ENCODE measurements at places on chromosomes 6 and 20. TPM values are rescaled to one million over a fixed set of nuclear protein-coding genes. Genes with fewer than 3 reads are reported as not detected.

ZSCAN23 gene
- 0.14 TPM for polyA plus RNA-seq

MOXD1 gene
- 9.0 TPM for polyA plus RNA-seq

OPRM1 gene
- not detected for polyA plus RNA-seq

ADGRF4 gene
- polyA plus RNA-seq = 8.2 TPM

HDGFL1 gene
- not detected for polyA plus RNA-seq

CLIC5 gene
- polyA plus RNA-seq = 0.37 TPM

OPRL1 gene
- 0.13 TPM for polyA plus RNA-seq

BACH2 gene
- polyA plus RNA-seq = 0.26 TPM

RIPK1 gene
- 13.3 TPM for polyA plus RNA-seq

GGTLC1 gene
- polyA plus RNA-seq = not detected

SAPCD1 gene
- 7.6 TPM for polyA plus RNA-seq

BPI gene
- polyA plus RNA-seq = 0.02 TPM

SLPI gene
- polyA plus RNA-seq = 1,882 TPM

PTK7 gene
- polyA plus RNA-seq = 39.7 TPM

HTR1E gene
- polyA plus RNA-seq = not detected

LIN28B gene
- polyA plus RNA-seq = not detected

ACSS2 gene
- 31.4 TPM for polyA plus RNA-seq

ALDH5A1 gene
- polyA plus RNA-seq = 3.6 TPM

LIME1 gene
- polyA plus RNA-seq = 24.5 TPM

DACT2 gene
- polyA plus RNA-seq = 0.83 TPM

FAM210B gene
- 22.6 TPM for polyA plus RNA-seq

THBS2 gene
- polyA plus RNA-seq = 1.6 TPM

BEND6 gene
- 0.08 TPM for polyA plus RNA-seq

EYA2 gene
- polyA plus RNA-seq = 21.5 TPM

MCHR2 gene
- not detected for polyA plus RNA-seq

SLC22A1 gene
- polyA plus RNA-seq = 0.13 TPM

ZNF334 gene
- polyA plus RNA-seq = 1.8 TPM

HLA-DQB2 gene
- polyA plus RNA-seq = 0.51 TPM

SDC4 gene
- 49.4 TPM for polyA plus RNA-seq

POLH gene
- 3.5 TPM for polyA plus RNA-seq

SPTLC3 gene
- 3.5 TPM for polyA plus RNA-seq

PHACTR3 gene
- 0.83 TPM for polyA plus RNA-seq

POPDC3 gene
- not detected for polyA plus RNA-seq

SSR1 gene
- 14.4 TPM for polyA plus RNA-seq

DSE gene
- polyA plus RNA-seq = 8.1 TPM

STX7 gene
- polyA plus RNA-seq = 19.2 TPM

SOX12 gene
- 2.4 TPM for polyA plus RNA-seq

RNF144B gene
- 6.5 TPM for polyA plus RNA-seq

NRSN2 gene
- polyA plus RNA-seq = 6.1 TPM

TNNC2 gene
- polyA plus RNA-seq = 1.0 TPM

PSORS1C2 gene
- 0.81 TPM for polyA plus RNA-seq

CD40 gene
- polyA plus RNA-seq = 10.8 TPM

KIAA1755 gene
- 1.4 TPM for polyA plus RNA-seq

PRDM1 gene
- 37.6 TPM for polyA plus RNA-seq

CCHCR1 gene
- 10.5 TPM for polyA plus RNA-seq

PLEKHG1 gene
- polyA plus RNA-seq = 8.1 TPM

LY86 gene
- polyA plus RNA-seq = 0.55 TPM

CCM2L gene
- polyA plus RNA-seq = 2.9 TPM

LPA gene
- 0.08 TPM for polyA plus RNA-seq

CDH26 gene
- 3.8 TPM for polyA plus RNA-seq

HINT3 gene
- polyA plus RNA-seq = 2.8 TPM

GNMT gene
- polyA plus RNA-seq = 0.67 TPM
